Testis (tissue), 5 donors: ENCODE measurements at places on chromosomes 16 and 17. TPM values are rescaled to one million over a fixed set of nuclear protein-coding genes. Genes with fewer than 3 reads are reported as not detected.

The TERB1 gene
- 12.1 TPM for total RNA-seq

The HES7 gene
- total RNA-seq = not detected

The ABCA6 gene
- 13.8 TPM for total RNA-seq

GRCh38 chr17:44546671-44547606, 10.3 kb upstream of the FZD2 start:
- no peak overlapping the region for H3K4me3 ChIP-seq
- H3K27ac ChIP-seq = no peak overlapping the region
- H3K27me3 ChIP-seq = no peaks in the 10 kb centered on the region

- H3K27me3 ChIP-seq = no peaks in the 10 kb centered on the region
- H3K27ac ChIP-seq = no peak overlapping the region
- H3K36me3 ChIP-seq = no peaks in the 10 kb centered on the region
Observed at GRCh38 chr16:57566436-57566835, 24.0 kb downstream of the ADGRG5 start.

- H3K4me1 ChIP-seq = peaks cover 12% of the 10 kb centered on the region
- no peaks in the 10 kb centered on the region for H3K27me3 ChIP-seq
- no peak overlapping the region for H3K4me3 ChIP-seq
- H3K27ac ChIP-seq = no peak overlapping the region
Observed at GRCh38 chr17:81286491-81287145, 8.5 kb downstream of the SLC38A10 start.
